ENCODE measurements at places on chromosomes 2 and 18. TPM values are rescaled to one million over a fixed set of nuclear protein-coding genes. Genes with fewer than 3 reads are reported as not detected.

Gene NT5DC4
- not detected for polyA plus RNA-seq

Gene HOXD10
- polyA plus RNA-seq, result 0.78 TPM

Gene POTEJ
- not detected for polyA plus RNA-seq

DNA sequence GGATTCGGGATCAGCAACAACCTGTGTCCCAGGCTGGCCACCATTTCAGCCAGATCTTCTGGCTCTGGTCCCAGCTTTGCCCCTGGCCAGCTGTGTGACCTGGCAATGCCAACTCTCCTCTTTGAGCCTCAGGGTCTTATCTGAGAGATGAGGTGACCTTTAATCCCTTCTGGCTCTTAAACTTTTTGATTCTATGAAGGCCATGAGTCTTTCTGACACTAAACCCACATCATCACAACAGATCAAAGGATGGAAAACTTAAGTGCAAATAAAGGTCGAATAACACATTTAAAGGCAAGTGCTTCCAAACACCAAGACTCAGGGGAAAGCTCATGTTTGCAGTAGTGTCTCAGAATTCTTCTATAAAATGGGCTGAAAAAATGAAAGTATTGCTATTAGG is 491.8 kb upstream of the NRP2 start:
- no peak for DNase-seq

GRCh38 chr18:58761241-58761969 is 90.1 kb downstream of the MALT1 start:
- no peak for DNase-seq

- DNase-seq, result no peak
Observed at GRCh38 chr2:38217401-38218188, 141.6 kb upstream of the CYP1B1 start.

GRCh38 chr2:238927746-238928519 is 80.0 kb downstream of the TWIST2 start:
- DNase-seq, result peak; percentile 1

DNA sequence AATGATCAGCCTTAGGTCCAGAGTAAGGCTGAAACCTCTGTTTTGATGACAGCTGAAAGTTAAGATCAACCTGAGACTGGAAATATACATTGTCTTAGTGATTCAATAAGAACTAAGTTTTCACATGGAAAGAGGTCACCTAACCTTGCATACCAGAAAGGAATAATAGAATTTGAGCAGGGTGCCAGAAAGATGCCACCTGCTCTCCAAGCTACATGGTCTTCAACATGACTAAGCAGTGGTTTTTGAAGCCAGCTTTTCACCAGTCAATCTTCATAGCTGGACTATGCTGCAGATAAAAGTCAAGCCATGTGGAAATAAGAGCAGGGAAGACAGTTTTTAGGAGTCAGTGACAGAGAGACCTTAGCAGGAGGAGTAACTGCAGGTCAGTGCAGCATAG is 589.4 kb upstream of the SYT4 start:
- DNase-seq, result no peak

- no peak for DNase-seq
Observed at GRCh38 chr2:53854678-53855077, 5.1 kb downstream of the GPR75 start.

GRCh38 chr2:7508296-7508943 is 591.2 kb downstream of the RNF144A start:
- no peak for DNase-seq
